GM04503 (cell line): ENCODE measurements at places on chromosomes 7 and 10.
A peak's percentile ranks its signal among the peaks of the same experiment; 100 is the strongest.

DNA sequence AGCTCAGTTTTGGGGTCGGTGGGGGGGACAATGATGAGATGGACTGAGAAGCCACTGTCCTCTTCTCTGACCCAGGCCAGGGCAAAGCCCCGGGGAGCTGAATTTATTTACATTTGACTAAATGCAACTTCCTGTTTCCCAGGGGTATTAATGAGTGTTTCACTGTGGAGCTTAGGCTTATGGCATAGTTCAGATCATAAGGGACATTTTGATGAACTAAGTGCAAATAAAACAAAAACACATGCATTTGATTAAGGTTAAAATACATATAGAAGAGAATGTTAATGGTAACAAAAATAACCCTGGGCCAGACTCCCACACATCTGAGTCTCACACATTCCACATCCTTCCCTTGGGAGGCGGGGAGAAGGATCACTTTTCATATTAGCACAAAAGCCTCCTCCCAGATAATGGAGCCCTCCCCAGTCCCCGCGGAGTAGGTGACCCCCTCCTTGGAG lies 320.6 kb downstream of the FRMD4A start:
- no peak for DNase-seq

- no peak for DNase-seq
These were observed 85.8 kb downstream of the TNS3 start for GRCh38 chr7:47496056-47496665.

DNA sequence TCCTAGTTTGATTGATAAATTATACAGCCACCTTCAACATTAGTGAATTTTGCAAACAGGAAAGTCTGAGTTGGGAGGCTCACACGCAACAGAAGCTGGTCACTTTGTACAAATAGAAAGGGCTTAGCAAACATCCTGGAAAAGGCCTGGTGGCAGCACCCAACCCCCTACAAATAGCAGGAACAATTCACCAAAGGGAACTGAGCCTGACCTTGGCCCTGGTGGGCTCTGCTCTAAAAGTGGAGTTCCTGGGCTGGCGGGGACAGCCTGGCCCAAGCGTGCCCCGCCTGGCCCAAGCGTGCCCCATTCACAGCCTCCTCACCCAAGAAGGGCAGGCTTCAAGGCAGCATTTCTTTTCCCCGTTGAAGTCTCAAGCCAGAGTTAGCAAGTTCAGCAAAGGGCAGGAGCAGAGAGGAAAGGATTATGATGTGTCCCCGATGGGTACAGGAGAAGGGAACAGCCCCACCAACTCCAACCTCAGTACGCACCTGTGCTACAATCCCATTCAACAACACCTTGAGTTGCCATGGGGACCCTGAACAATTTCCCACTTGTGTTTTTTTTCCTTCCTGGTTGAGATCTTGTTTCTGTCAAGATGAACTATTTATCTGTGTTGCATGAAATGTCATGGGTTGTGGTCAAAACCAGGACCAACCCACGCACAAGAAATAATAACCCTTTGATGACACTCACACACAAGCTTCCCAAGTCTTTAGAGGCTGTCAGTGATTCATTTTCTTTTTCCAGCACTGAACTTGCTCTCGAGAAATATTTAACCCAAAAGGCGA lies 43.4 kb downstream of the RGS10 start:
- DNase-seq, result no peak

DNA sequence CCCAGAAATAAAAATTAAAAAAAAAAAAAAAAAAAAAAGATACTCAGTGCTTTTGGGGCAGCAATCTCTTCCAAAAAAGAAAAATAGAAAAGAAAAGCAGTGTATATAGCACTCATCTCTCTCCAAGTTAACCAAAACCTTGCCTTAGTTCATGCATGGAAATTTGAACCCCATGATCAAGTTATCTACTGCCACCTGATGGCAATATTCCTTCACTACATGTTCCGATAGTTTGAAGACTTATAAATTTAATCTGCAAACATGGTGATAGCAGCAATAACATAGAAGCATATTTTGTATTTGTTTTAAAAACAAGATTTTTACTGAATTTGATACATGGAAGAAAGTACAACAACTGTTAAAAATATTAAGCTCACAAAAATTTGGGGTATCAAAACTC lies 48.6 kb upstream of the SLIT1 start:
- no peak for DNase-seq

DNA sequence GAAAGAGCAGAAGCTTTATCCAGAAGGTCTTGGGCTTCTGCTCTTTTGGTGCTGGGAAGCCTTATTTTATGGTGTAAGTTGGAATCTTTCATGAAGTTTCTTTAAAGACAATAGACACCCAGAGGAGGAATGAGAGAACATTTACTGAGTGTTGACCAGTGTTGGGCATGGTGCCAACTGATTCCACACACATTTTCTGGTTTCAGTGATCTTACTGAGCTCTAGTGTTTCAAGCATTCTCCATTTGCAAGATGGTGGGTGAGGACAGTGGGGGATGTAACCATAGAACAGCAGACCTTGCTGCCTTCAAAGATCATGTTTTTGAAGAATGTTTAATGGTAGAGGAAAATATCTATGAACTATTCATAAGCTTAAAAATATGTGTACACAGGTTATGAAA lies 114.6 kb downstream of the LRMDA start:
- no peak for DNase-seq

DNA sequence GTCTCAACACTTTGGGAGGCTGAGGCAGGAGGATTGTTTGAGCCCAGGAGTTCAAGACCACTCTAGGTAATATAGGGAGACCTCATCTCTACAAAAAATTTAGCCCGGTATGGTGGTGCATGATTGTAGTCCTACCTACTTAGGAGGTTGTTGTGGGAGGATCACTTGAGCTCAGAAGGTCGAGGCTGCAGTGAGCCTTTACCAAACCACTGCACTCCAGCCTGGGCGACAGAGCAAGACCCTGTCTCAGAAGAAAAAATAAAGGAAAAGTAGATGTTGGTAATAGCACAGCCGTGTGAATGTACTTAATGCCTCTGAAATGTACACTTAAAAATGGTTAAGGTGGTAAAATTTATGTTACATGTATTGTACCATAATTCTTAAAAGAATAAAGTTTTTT lies 25.3 kb downstream of the TIMM23 start:
- DNase-seq, result no peak

GRCh38 chr7:155684543-155684942 lies 40.1 kb downstream of the RBM33 start:
- no peak for DNase-seq

GRCh38 chr7:4960363-4960762 lies 1.4 kb upstream of the MMD2 start:
- no peak for DNase-seq

GRCh38 chr10:48292616-48293015 lies 13.9 kb upstream of the MAPK8 start:
- DNase-seq, result no peak

GRCh38 chr7:106365252-106366005 lies 80.6 kb upstream of the NAMPT start:
- no peak for DNase-seq

DNA sequence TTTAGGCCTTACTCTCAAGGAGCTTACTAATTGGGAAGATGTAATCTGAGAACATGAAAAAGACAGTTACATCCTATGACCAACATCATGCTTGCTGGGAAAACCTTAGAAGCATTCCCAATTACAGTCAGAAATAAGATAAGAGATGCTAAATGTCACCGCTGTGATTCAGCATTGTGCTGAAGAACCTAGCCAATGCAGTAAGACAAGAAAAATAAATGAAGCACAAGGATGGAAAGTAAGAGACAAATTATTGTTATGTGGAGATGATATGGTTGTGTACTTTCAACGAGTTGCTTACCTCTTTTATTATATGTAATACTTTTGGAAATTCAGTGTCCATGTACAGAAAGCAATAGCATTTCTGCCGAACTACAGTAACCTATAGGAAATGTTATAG lies 104.8 kb downstream of the RBM20 start:
- DNase-seq, result no peak

GRCh38 chr7:83574616-83575015 lies 74.3 kb downstream of the SEMA3E start:
- DNase-seq, result no peak

- DNase-seq, result no peak
These were observed 19.0 kb downstream of the AQP1 start for GRCh38 chr7:30930621-30931020.

GRCh38 chr10:11782793-11783557 lies 40.2 kb upstream of the PROSER2 start:
- no peak for DNase-seq

GRCh38 chr7:16636555-16637101 lies 8.9 kb downstream of the ANKMY2 start:
- no peak for DNase-seq

DNA sequence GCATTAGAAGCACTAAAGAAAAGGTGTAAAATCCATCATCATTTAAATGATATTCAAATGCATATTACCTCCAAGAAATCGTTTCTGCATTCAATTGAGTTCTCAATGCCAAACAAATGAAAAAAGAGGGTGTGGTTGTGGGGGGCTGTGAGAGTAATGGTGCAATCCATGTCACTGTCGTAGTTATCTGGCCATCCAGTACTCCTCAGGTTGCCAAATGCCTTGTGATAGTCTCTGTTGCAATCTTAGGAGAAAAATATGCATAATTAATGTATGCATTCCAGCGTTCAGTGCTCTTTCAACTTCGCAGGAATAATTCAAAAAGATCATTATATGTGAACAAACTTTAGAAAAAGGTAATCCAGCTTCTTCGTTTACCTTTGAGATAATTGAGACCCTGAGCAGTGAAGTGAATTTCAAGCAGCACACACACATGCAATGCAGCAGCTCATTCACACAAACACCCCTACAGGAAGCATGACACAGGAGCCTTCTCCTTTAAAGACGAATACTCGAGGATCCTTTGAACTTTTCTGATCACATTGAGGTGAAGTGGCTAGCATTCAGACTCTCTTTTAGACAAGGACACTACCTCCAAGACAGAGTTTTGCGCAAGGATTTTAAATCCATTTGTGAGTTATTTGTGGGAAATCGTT lies 73.4 kb downstream of the OR13A1 start:
- DNase-seq, result no peak

GRCh38 chr10:30455816-30456215 lies 21.8 kb downstream of the MAP3K8 start:
- no peak for DNase-seq

- DNase-seq, result no peak
These were observed 44.5 kb downstream of the RBM28 start for GRCh38 chr7:128299109-128299607.

DNA sequence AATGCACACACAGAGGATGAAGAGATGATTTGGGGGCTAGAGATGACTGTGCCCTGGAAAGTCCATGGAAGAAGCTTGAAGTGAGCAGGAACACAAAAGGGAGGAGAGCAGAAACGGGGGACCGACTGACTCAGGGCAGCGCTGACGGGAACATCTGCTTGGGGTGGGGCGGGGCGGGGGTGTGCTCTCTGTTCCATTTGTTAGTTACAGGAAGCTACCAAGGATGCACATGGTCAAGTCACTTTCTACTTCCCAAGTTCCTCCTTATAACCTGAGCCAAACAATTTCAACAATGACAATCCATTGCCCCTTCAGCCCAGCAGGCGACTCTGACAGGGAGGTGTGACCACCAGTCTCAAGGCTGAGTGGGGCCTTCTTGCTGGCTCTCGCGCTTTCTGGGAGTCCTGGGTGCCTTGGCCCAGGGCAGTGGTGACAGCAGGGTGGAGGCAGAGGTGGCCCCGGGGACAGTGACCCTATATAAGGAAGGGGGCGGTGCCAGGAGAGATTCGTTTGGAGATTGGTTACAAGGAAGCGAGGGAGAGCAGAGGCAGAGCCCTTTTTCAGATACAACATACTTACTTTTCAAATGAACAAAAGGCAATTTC lies 39.6 kb downstream of the CLEC2L start:
- DNase-seq, result no peak

- peak; percentile 31 for DNase-seq
These were observed 85.5 kb downstream of the PRTFDC1 start for GRCh38 chr10:24866604-24867583.

DNA sequence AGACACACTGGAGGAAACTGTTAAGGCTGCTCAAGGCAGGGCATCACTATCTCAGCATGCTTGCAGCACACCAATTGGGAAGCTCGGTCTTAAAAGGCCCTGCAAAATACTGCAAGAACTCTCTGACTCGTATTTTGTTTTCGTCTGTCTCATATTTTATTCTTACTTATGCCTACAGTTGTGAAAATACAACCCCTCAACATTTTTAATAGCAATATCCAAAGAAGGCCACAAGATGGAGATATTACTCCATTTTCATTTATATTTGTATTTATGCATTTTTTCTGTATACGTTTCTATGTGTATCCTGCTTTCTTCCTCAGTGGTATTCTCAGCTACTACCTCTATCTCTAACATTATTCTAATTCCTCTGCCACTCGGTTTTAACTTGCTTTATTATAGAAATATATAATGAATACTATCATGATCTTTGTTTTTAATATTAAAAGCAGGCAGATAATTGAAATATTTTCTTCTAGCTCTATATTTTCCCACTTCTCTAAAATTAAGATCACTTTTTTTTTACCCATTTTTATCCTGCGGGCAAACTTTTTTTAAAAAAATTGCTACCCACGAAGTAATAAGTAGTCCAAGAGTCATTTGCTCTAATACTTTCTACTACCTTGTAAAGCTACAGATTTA lies 10.0 kb downstream of the DNAJC1 start:
- no peak for DNase-seq

GRCh38 chr10:10828623-10829022 lies 189.0 kb upstream of the CELF2 start:
- no peak for DNase-seq

- DNase-seq, result no peak
These were observed 15.0 kb downstream of the PDLIM1 start for GRCh38 chr10:95275726-95276366.

GRCh38 chr7:420142-421093 lies 99.2 kb downstream of the PDGFA start:
- no peak for DNase-seq

GRCh38 chr7:149459540-149460452 lies 1.1 kb downstream of the ZNF777 start:
- DNase-seq, result no peak

GRCh38 chr7:65840446-65840845 lies 32.4 kb upstream of the VKORC1L1 start:
- no peak for DNase-seq

DNA sequence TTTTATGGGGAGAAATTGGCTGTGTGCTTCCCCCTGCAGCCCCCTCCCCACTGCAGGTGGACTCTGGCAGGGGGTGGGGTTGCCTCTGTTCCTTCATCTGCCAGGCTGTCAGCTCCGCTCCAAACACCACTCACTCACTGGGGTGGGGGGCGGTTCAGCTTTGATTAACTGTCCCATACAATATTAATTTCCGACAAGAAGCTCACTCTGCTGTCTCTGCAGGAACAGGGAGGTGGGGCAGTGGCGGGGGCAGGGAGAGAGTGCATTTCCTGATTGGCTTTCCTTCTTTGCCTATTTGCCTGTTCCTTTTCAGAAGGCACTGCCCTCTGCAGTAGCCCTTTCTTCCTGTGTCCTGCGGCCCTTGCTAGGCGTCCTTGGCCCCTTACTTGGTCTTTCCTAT lies 500.8 kb downstream of the PLXNA4 start:
- DNase-seq, result no peak
